ENCODE measurements at places on chromosomes 4 and X. TPM values are rescaled to one million over a fixed set of nuclear protein-coding genes. Genes with fewer than 3 reads are reported as not detected.

DNA sequence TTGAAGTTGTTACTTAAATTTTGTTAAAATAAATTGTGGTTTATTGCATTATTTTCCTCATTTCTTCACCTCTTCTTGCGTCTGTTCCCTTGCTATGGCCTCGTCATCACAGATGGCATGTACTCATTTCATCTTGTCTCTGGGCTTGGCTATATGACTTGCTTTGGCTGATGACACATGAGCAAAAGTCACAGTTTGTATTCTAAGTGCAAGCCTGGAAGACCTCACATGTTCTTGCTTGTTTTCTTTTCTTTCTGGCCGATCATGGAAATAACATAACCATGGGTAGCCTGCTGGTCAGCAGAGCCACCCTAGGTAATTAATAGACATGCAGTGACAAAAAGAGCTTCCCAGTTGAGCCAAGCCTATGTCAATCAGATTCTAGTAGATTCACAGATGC is 527.9 kb downstream of the SPRY1 start:
- DNase-seq, result no peak
- peaks cover 2% of the 10 kb centered on the region for H3K27me3 ChIP-seq
- H3K36me3 ChIP-seq, result no peaks in the 10 kb centered on the region
- no peaks in the 10 kb centered on the region for H3K4me1 ChIP-seq
- no peak overlapping the region for H3K27ac ChIP-seq

DNA sequence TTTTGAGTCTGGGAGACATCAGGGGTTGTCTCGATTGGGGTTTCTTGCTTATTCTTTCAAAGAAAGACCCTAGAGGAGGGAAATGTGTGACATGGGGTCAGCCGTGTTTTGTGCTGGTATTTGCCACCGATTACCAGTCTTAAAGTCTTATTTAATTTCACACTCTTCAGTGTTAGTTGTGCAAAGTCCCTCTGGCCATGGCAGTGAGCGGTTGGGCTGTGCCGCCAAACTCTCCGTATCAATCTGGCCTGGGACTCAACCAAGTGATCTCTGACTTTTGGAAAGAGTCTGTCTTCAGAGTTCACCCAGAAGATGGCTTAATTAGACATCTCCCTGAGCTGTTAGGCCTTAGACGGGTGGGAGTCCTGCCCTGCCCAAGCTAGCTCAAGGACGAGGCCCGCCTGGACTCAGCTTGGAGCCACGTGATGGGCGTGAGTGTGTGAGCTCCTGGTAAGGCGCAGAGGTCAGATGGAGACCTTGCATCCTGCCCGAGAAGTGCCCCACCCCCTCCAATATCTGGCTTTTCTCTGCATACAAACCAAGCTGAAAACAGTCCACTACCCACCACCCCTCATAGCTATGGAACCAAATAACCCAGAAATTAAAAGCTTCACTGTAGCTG is 3.8 kb upstream of the PITX2 start:
- H3K36me3 ChIP-seq, result peaks cover 9% of the 10 kb centered on the region
- DNase-seq, result no peak
- H3K4me1 ChIP-seq, result peaks cover 6% of the 10 kb centered on the region
- H3K4me3 ChIP-seq, result no peak overlapping the region
- no peak overlapping the region for H3K27ac ChIP-seq

Gene CCDC110
- not detected for total RNA-seq

DNA sequence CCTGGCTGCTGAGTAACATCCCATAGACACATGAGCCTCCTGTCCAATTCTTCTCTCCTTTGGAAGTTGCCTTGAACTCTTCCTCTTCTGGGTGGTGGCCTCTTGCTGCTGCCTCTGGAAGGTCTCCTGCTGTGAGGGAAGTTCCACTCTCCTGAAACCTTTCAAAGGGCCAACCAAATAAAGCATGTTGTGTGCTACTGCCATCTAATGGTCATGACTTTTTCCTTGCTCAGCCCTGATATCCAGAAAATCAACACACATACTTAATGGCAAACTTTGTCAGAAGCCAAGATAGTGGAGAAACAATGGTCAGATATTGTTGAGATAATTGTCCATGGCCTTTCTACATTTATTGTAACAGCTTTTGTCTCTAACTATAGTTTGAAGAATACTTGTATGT is 19.1 kb upstream of the ZXDA start:
- H3K4me3 ChIP-seq, result no peak overlapping the region
- no peaks in the 10 kb centered on the region for H3K36me3 ChIP-seq
- no peak for DNase-seq
- no peaks in the 10 kb centered on the region for H3K4me1 ChIP-seq
- no peak overlapping the region for H3K27ac ChIP-seq
- H3K27me3 ChIP-seq, result no peaks in the 10 kb centered on the region

Gene PDLIM3
- total RNA-seq, result not detected

Gene GABRQ
- not detected for total RNA-seq

DNA sequence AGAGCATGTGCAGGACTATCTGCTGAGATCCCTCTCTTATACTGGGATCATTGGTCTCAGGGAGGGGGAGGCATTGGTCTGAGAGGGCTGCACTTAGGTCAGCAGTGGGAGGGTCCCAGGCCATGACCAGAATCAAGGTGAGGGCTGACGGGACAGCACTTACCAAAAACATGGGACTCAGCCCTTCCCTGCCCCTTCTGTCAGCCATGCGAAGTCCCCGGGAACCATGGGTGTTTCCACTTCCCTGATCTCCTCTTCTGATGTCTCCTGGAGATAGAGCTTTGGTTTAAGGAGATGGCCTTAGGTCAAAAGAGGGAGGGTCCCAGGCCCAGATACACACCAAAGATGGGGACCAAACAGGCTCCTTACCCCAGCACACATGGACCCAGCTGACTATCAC is 12.9 kb upstream of the HSFX1 start:
- peaks cover 2% of the 10 kb centered on the region for H3K27me3 ChIP-seq
- no peak overlapping the region for H3K4me3 ChIP-seq
- H3K4me1 ChIP-seq, result no peaks in the 10 kb centered on the region
- no peak overlapping the region for H3K27ac ChIP-seq
- no peaks in the 10 kb centered on the region for H3K36me3 ChIP-seq

- no peak overlapping the region for H3K27ac ChIP-seq
- H3K4me3 ChIP-seq, result no peak overlapping the region
- H3K36me3 ChIP-seq, result no peaks in the 10 kb centered on the region
- no peak for DNase-seq
Observed at GRCh38 chr4:76061421-76061820, 13.1 kb upstream of the ART3 start.
